ENCODE measurements at places on chromosomes 12 and 14.

- DNase-seq = no peak
Observed at GRCh38 chr14:64915797-64916196, 1.5 kb downstream of the CHURC1 start.

DNA sequence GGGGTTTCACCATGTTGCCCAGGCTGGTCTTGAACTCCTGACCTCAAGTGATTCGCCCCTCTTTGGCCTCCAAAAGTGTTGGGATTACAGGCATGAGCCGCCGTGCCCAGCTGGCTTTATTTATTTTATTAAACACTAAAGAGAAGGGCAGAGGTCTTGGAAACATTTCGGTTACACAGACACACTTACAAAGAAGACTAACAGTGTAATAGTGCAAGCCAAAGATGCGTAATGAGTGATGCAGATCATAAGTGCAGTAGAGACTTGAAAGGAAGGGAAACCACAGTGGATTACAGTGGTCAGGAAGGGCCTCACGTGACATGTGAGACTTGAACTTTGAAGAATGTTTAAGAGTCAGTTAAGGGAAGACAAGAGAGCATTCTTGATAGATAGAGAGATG is 33.9 kb upstream of the CDK17 start:
- peak; percentile 95 for DNase-seq

DNA sequence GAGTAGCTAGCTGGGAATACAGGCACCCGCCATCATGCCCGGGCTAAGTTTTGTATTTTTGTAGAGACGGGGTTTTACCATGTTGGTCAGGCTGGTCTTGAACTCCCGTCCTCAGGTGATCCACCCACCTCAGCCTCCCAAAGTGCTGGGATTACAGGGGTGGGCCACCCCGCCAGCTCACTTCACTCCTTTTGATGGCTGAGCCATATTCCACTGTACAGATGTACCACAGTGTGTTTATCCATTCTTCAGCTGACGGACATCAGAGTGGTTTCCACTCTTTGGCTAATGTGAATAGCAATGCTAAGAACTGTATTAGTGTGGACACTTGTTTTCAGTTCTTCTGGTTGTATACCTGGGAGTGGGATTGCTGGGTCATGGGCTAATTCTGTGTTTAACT is 29.5 kb downstream of the SNRNP35 start:
- DNase-seq = no peak

GRCh38 chr12:116933512-116934246 is 22.9 kb downstream of the FBXW8 start:
- no peak for DNase-seq

GRCh38 chr12:129629901-129630300 is 273.9 kb downstream of the TMEM132D start:
- no peak for DNase-seq

- DNase-seq = no peak
Observed at GRCh38 chr12:89665556-89665955, 43.1 kb downstream of the ATP2B1 start.

- DNase-seq = peak; percentile 49
Observed at GRCh38 chr12:46843811-46844210, 18.0 kb upstream of the SLC38A4 start.

- no peak for DNase-seq
Observed at GRCh38 chr14:103002578-103003350, 54.6 kb downstream of the CDC42BPB start.

GRCh38 chr12:2645460-2645859 is 149.3 kb upstream of the FKBP4 start:
- DNase-seq = no peak

GRCh38 chr12:49843876-49844437 is 1.1 kb upstream of the BCDIN3D start:
- DNase-seq = no peak

GRCh38 chr14:100729982-100730381 is 3.3 kb downstream of the DLK1 start:
- DNase-seq = no peak

DNA sequence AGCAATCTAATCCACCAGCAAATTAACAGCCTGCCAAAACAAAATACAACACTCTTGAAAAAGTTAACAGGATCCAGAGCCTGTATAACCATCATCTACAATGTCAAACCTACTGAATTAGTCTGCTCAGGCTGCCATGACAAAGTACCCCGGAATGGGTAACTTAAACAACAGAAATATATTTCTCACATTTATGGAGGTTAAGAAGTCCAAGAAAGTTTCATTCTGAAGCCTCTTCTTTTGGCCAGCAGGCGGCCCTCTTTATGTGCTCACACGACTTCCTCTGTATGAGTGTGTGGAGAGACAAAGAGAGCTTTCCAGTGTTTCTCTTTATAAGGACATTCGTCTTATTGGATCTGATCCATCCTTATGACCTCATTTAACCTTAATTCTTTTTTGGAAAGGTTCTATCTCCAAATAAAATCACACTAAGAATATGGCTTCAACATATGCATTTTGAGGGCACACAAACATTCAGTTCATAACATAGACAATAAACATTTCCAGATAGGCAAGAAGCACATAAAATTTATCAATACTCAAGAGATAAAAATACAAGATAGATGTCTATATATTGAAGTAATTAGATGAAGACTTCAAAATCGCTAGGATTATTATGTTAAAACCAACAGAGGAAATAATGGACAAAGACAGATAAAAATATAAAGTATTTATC is 5.9 kb upstream of the RERG start:
- DNase-seq = peak; percentile 58

DNA sequence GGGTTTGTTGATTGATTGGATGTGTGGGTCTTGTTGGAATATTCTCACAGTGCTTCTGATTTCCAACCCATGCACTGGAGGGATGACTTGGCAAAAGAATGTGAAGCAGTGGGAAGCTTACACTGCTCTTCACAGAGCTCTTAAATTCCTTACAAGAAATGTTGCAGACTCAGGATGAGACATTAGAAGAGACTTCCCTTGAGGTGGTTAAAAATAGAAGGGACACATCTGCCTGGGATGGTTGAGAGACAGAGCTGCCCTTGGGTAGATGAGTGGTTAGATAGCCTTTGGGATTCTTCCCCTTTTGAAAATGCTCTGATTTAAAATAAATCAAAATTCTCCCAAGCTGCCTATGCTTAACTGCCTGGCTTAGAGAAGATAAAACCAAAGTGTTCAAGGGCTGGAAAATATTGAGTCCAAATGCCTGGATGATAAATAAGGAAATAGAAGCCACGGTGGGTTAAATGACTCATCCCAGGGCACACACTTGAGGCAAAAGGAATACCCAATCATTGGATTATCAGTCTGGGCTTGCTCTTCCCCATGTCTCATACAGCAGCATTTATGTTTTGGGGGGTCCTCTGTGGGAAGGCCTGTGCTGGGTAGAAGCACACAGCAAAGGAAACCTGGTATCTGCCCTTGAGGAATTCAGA is 264.3 kb downstream of the AKAP6 start:
- DNase-seq = peak; percentile 47

DNA sequence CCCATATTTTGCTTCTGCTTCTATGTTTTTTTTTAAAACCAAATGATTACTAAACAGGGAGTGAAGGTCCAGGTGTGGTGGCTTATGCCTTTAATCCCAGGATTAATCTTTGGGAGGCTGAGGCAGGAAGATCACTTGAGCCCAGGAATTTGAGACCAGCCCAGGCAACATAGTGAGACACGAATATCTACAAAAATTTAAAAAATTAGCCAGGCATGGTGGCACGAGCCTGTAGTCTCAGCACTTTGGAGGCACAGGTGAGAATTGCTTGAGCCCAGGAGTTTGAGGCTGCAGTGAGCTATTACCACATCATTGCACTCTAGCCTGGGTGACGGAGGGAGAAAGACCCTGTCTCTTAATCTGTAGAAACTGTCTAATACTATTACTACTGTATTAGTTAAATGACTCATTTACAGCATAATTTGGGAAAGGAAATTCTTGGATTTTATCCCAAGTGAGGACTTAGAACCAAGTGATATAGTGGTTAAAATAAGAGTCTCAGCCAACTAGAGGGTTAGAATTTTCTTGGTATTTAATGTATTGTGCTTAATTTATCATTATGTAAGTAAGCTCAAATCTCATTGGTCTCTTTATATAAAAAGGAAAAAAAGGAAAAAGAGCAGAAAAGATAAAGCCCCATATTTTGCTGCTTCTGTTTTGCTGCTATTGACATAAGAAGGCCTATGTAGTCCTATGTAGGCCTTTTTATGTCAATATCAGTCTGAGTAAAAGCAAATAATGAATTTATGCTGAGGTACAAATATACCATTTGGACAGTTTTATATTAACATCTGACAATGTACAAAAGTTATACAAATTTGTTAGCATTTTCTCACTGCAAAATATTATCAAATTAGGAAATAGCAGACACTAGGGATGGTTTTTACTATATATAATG is 163.4 kb downstream of the RAD51B start:
- DNase-seq = no peak

GRCh38 chr12:94969424-94969823 is 34.1 kb downstream of the NDUFA12 start:
- no peak for DNase-seq

DNA sequence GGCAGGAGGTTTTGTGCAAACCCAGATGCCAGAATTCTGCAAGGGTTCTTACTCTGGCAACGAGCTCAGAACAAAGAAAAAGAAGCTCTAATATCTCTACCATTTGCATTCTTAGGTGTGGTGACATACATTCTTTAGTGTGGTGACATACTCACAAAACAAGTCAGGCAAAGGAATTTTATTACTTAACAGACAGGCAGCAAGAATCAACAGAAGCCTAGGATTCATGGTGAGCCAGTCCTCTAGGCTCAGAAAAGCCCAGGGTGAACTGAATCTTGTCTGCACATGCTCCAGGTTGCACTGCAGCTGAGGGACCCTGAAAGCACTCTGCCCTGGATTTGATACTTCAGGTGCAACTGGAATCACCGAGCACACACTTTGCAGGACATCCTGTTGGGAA is 122.4 kb upstream of the PTPRQ start:
- DNase-seq = no peak

DNA sequence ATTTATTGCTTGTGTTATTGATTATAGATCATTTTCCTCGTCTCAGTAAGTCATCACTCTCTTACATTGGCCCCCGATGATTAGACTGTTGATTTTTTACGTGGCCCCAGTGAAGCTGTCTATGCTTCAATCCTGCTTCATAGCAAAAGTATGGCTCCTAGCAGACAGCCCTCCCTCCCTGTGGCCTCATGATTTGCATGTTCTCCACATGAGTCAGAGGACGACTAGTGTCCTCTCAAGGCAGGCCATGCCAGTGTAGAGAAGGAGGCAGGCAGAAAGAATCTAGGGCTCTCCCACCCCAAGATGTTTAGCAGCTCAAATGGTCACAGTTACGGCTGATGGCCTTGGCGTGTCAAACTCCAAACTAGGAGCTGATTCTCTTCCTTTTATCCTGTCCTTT is 59.6 kb downstream of the FIGNL2 start:
- DNase-seq = peak; percentile 42

DNA sequence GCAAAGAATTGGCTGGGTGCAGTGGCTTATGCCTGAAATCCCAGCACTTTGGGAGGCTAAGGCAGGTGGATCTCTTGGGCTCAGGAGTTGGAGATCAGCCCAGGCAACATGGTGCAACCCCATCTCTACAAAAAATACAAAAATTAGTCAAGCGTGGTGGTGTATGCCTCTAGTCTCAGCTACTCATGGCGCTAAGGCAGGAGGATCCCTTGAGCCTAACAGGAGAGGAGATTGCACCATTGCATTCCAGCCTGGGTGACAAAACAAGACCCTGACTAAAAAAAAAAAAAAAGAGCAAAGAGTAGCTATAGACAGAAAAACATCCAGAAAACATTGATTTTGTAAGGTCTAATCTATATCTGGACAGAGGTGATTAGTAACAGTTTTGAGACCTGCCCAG is 25.0 kb downstream of the KIF21A start:
- DNase-seq = no peak

DNA sequence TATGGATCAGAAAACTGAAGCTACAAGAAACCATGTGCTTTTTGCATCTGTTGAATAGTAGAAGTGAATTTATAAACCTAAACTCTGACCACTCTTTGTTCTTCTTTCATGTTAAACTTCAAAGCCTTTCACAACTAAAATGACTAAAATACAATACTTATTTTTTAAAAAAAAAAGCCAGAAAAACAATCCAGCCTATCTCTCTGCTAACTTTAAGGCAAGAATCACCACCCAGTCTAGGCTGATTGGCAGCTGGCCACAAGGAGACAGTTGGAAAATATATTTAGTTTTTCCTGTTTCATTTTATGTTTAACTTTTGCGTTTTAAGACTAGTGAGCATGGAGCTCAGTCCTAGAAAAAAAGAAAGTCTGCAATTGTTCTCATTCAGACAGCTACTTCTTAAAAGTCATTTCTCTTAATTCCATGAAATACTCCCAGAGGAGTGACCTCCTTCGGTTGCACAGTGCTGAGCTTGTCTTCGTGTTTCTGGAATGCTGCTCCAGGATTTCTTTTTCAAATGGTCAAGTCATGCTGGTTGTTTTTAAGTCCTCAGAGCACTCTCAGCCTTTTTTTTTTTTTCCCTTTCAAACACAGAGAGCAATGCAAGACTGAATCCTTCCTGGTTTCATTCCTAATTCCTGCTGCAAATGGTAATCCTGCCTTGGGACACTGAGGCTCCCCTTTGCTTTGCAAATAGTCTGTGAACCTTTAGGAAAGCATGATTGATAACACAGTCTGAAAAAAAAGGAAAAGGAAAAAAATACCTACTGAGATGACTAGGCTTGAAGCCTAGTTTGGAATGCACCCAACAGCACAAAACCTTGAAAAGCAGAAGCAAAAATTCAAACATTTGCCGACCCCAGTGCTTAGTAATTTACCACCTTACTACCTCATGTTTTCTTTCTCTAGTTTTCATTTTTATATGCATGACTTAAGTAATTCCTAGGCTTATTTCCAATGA is 233.3 kb upstream of the DAAM1 start:
- DNase-seq = peak; percentile 41

GRCh38 chr12:130973109-130973508 is 19.4 kb downstream of the ADGRD1 start:
- no peak for DNase-seq

DNA sequence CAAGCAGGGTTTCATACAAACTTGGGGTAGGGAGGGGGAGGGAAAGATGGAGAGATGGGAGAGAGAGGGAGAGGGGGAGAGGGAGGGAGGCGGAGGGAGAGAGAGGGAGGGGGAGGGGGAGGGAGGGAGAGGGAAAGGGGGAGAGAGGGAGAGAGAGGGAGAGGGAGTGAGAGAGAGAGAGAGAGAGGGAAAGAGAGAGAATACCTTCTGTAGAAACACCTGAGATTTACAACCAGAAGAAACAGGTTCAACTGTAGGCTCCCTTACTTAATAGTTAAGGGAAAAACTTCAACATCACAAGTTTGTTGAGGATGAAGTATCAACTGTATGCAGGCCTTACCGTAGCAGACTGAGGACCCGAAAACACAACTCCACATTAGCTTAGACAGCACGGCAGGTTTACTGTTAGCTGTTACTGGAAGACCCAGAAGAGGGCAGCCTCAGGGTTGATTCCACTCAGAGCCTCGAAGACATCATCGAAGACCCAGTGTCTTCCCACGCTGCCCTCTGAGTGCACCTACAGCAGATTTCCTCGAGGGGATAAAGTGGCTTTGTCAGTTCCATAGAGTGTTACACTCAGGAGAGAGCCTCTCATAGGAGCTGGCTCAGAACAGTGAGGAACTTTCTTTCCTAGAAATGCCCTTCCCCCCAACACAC is 72.4 kb downstream of the NT5DC3 start:
- no peak for DNase-seq

Data from stromal cell of bone marrow (primary cell).